ENCODE measurements at places on chromosomes 7 and 10. TPM values are rescaled to one million over a fixed set of nuclear protein-coding genes. Genes with fewer than 3 reads are reported as not detected.

DNA sequence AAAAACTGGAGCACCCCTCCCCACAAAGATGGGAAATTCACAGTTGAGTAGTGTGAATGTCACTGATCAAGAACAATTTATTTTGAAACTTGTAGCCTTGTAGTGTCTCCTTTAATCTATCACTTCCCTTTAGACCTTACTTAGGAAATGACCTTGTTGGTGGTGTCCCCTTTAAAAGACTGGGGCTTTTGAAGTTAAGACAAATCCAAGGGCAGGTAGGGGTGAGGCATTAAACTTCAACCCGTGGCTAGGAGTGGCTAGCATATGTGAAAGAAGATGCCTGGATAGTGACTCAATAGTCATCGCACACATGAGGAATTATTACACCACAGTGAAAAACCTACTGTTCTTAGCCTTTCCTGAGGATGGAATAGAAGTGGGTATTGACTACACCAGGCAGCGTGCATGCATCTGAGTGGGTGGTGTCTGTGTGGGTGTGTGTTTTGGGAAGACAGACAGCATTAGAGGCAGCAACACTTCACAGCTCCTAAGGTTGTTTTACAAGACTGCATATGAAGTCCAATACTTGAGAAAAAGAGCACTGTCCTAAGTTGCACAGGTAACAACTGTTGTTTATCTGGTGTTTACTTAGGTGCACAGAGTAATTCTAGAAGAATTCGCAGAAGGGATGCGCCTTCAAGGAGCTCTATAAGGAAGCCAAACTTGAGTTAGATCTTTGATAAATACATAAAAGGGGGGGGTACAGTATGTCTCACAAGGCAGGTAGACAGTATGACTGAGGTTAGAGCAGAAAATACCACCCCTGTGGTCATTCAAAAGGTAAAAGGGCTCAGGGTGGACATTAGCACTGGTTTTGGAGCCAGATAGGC, 32.9 kb downstream of the ABLIM1 start:
- peaks cover 17% of the 10 kb centered on the region for H3K4me1 ChIP-seq
- no peak for DNase-seq
- H3K36me3 ChIP-seq: no peaks in the 10 kb centered on the region
- H3K27ac ChIP-seq: no peak overlapping the region

DNA sequence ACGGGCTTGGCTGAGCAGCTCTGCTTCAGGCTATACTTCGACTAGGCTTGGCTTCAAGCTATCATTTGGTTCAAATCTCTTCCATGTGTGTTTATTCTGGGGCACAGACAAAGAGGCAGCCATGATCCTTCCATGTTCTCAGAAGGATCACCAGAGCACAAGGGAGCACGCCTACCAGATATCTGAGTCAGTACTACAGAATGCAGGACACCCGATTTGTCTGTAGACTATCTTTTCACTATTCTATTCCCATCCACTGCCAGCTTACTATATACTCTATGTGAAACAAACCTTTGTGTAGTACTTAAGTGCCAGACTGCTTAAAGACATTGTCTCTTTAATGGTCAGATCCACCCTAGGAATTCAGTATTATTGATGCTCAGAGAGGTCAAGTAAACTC, 35.1 kb downstream of the CH25H start:
- no peak for DNase-seq
- H3K27ac ChIP-seq: no peak overlapping the region
- no peaks in the 10 kb centered on the region for H3K4me1 ChIP-seq
- H3K4me3 ChIP-seq: no peak overlapping the region
- H3K36me3 ChIP-seq: no peaks in the 10 kb centered on the region
- H3K27me3 ChIP-seq: peaks cover 30% of the 10 kb centered on the region

- no peaks in the 10 kb centered on the region for H3K36me3 ChIP-seq
- DNase-seq: no peak
- no peak overlapping the region for H3K27ac ChIP-seq
- no peaks in the 10 kb centered on the region for H3K4me1 ChIP-seq
- no peaks in the 10 kb centered on the region for H3K27me3 ChIP-seq
Measured at GRCh38 chr7:19567011-19567410, 141.8 kb downstream of the POLR1F start.

GRCh38 chr7:26005683-26006410, 146.2 kb upstream of the NFE2L3 start:
- H3K27ac ChIP-seq: no peak overlapping the region
- H3K36me3 ChIP-seq: no peaks in the 10 kb centered on the region
- peaks cover 13% of the 10 kb centered on the region for H3K27me3 ChIP-seq
- no peak overlapping the region for H3K4me3 ChIP-seq
- no peaks in the 10 kb centered on the region for H3K4me1 ChIP-seq
- no peak for DNase-seq

DNA sequence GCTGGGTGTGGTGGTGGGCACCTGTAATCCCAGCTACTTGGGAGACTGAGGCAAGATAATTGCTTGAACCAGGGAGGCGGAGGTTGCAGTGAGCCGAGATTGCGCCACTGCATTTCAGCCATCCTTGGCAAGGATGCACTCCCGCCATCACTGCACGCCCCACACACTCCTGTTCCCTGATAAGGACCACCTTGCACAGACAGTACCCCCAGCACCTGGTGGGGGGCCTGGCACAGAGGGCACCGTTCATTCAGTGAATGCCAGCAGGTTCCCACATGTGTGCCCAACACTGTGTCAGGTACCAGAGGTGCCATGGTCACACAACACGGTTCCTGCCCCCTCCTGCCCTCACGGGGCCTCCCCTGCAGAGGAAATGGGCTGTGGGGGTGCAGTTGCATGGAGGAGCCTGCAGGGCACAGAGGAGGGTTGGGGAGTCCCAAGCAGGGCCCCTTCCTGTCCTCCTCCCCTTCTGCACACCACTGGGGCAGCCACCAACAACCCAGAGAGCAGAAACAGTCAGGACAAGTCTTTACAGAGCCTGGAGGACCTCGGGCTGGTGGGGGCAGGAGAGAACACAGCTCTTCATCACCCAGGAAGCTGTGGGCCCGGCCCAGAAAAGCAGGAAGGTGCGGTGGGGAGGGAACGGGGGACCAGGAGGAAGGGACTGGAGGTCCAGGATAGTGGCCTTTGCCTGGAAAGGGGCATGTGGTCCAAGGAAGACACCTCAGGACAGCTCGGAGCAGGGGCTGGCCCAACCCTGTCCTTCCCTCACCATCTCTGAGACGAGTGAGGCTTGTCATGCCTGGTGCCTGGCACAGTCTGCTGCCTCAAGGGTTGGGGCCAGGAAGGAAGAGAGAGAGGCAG, 7.1 kb downstream of the CRYGN start:
- H3K4me1 ChIP-seq: peaks cover 52% of the 10 kb centered on the region
- peak; percentile 83 for DNase-seq
- H3K27me3 ChIP-seq: no peaks in the 10 kb centered on the region

- peak overlapping the region; percentile 32 for H3K27ac ChIP-seq
- H3K36me3 ChIP-seq: peaks cover 87% of the 10 kb centered on the region
- H3K4me1 ChIP-seq: peaks cover 70% of the 10 kb centered on the region
- no peaks in the 10 kb centered on the region for H3K27me3 ChIP-seq
- H3K4me3 ChIP-seq: no peak overlapping the region
Measured at GRCh38 chr10:11266426-11266825, 248.8 kb downstream of the CELF2 start.

DNA sequence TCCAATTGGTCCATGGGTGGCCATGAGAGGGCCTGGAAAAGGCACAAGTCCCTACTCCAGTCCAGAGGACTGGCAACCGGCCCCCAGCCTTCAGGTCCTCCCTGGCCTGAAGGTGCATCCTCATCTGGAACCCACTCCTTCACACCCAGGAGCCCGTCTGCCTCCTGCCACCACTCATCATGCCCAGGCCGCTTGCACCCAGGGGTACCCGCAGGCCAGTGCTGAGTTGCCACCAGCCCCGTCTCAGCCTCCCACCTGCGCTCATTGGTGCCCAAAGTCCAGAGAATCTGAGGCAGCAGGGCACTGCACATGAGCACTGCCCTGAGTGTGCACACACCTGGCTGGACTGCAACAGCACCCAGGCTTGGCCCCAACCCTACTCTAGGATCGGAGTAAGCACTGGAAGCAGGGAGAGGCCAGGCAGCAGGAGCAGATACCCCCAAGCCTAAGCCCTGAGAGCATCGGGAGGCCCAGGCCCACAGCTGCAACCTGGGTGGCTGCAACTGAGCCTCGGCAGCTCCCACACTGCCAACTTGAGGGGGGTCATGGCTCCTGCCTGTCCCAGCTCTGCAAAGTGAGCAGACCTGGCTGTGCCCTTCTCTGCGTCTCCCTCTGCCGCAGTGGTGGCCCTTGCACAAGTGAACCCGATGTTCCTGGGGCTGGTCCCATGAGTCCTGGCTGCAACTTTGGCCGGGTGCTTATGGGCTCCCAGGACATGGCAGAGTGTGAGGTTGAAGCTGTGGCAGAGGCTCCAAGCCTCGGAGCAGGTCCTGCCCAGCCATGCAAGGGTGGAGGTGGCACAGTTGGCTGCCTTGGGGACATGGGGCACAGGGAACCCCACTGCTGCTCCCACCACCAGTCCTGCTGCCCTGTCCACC, 44.3 kb downstream of the TCERG1L start:
- no peaks in the 10 kb centered on the region for H3K27me3 ChIP-seq
- no peak overlapping the region for H3K27ac ChIP-seq
- H3K36me3 ChIP-seq: no peaks in the 10 kb centered on the region
- H3K4me3 ChIP-seq: no peak overlapping the region
- no peak for DNase-seq
- no peaks in the 10 kb centered on the region for H3K4me1 ChIP-seq

DNA sequence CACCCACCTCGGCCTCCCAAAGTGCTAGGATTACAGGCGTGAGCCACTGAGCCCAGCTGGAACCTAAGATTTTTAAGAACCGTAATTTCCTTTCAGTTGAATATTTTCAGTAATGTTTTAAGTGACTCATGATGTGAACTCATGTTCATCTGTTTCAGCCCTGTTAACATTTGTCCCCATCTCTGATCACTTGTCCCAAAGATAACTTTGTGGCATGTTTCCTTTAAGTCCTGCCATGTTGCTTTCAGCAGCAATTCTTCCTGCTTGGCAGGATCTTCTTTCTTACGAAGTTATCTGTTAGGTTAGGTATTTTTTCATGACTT, 19.3 kb downstream of the ZRANB1 start:
- H3K4me3 ChIP-seq: no peak overlapping the region
- no peak overlapping the region for H3K27ac ChIP-seq
- no peaks in the 10 kb centered on the region for H3K27me3 ChIP-seq
- peaks cover 21% of the 10 kb centered on the region for H3K4me1 ChIP-seq
- DNase-seq: no peak

DNA sequence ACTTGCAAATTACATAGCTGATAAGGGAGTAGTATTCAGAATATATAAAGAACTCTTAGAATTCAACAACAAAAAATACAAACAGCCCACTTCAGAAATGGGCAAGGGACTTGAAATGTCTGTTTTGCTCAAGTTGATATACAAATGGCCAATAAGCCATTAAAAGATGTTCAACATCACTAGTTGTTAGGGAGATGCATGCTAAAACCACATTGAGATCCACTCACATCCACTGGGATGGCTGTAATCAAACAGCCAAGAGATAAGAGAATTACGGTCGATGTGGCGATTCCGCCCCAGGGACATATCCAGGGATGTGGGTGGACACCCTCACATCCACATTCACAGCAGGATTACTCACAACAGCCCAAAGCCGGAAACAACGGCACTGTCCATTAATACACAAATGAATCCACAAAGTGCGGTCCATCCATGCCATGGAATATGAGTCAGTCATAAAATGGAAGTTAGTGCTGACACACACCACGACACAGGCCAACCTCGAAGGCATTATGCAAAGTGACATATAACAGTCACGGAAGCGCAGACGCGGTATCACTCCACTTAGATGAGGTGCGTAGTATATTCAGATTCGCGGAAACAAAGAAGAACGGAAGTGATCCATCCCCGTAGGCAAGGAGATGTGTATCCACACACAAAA, 227.8 kb downstream of the DNAJB6 start:
- no peak overlapping the region for H3K27ac ChIP-seq
- no peak overlapping the region for H3K4me3 ChIP-seq
- H3K27me3 ChIP-seq: no peaks in the 10 kb centered on the region
- H3K36me3 ChIP-seq: peaks cover 12% of the 10 kb centered on the region
- DNase-seq: no peak

GRCh38 chr10:79183468-79183865, 114.7 kb downstream of the ZMIZ1 start:
- no peak overlapping the region for H3K4me3 ChIP-seq
- H3K27ac ChIP-seq: no peak overlapping the region
- no peaks in the 10 kb centered on the region for H3K36me3 ChIP-seq
- DNase-seq: no peak

DNA sequence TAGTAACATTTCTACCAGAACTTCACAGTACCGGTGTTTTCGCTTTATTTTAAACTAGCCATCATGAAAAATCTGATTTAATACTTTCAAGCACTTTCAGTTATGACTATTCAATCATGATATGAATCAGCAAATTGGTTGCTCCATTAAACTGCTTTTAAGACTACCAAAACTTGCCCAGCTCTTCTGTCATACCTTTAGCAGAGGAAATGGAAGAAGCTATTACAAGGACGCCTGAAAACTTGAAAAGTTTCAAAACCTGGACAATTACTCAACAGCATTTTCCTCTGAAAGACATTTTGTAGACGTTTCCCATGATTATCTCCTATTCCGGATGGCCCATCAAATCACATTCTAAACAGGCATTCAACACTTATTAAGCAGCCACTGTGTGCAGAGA, 2.0 kb downstream of the JAZF1 start:
- H3K4me1 ChIP-seq: peaks cover 13% of the 10 kb centered on the region
- H3K27me3 ChIP-seq: peaks cover 23% of the 10 kb centered on the region
- peak overlapping the region; percentile 35 for H3K4me3 ChIP-seq
- H3K27ac ChIP-seq: peak overlapping the region; percentile 3

DNA sequence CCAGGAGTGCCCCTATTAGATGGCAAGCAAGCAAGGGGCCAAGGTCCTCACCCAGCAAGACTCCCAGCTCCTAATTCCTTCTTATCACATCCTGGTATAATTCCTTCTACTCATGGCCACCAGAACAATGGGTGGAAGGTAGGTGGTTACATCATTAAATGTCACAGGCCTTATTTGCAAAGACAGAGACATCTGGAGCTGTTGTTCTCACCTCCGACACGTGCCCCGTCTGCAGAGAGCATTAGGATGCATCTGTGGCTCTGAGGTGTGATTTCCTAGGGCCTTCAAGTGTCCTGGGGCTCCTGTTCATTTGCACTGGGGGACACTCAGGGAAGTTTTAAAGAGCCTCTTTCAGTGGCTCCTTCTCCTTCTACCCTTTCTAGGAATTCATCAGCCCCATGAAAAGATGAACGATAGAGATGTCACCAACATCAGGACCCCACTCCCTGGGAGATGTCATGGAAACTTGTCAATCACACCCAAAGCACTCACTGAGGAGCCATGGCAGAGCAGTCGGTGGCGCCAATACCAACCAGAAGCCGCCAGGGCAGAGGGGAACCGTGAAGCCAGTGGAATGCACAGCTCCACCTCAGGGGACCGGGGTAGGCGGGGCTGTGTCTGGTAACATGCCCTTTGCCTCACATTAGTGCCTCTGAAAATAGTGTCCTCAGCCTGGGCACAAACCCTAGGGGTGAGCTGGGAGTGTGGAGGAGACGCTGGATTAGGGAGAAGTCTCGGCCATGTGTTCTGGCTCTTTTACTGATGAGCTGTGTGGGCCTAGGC, 2.9 kb upstream of the ATP6V0E2 start:
- DNase-seq: peak; percentile 58
- peak overlapping the region; percentile 98 for H3K27ac ChIP-seq
- H3K4me1 ChIP-seq: peaks cover 85% of the 10 kb centered on the region
- H3K36me3 ChIP-seq: peaks cover 37% of the 10 kb centered on the region
- H3K27me3 ChIP-seq: no peaks in the 10 kb centered on the region

The ZDHHC6 gene
- total RNA-seq: 49.0 TPM

The HMX3 gene
- total RNA-seq: not detected

The AGK gene
- total RNA-seq: 41.0 TPM

The MYOZ1 gene
- not detected for total RNA-seq

The EIF3B gene
- total RNA-seq: 174 TPM

The NRP1 gene
- total RNA-seq: 0.23 TPM

The ADAM12 gene
- 0.60 TPM for total RNA-seq

The POT1 gene
- 29.1 TPM for total RNA-seq

The LYZL1 gene
- total RNA-seq: not detected

The TMEM254 gene
- 9.6 TPM for total RNA-seq

Measured in activated CD8-positive, alpha-beta T cell treated with anti-CD3 and anti-CD28 coated beads, Interleukin-2, amount 10 ng/mL, durations not matched to agents 7 days and 5 days (primary cell).